Left colon (tissue), 2 donors: ENCODE measurements at places on chromosomes 3 and 15. TPM values are rescaled to one million over a fixed set of nuclear protein-coding genes. Genes with fewer than 3 reads are reported as not detected.
A peak's percentile ranks its signal among the peaks of the same experiment; 100 is the strongest.

Gene ATR
- 18.9 TPM for total RNA-seq

Gene SLC28A2
- total RNA-seq = 44.9 TPM

Gene TMEM212
- total RNA-seq = not detected

Gene GP9
- total RNA-seq = 0.55 TPM

Gene PRRT3
- total RNA-seq = 1.1 TPM

Gene GPD1L
- 91.1 TPM for total RNA-seq

- no peak for DNase-seq
Measured at GRCh38 chr3:47251689-47252088, 30.9 kb downstream of the KIF9 start.

- no peak for DNase-seq
Measured at GRCh38 chr3:52007291-52007690, 11.6 kb upstream of the RPL29 start.

DNA sequence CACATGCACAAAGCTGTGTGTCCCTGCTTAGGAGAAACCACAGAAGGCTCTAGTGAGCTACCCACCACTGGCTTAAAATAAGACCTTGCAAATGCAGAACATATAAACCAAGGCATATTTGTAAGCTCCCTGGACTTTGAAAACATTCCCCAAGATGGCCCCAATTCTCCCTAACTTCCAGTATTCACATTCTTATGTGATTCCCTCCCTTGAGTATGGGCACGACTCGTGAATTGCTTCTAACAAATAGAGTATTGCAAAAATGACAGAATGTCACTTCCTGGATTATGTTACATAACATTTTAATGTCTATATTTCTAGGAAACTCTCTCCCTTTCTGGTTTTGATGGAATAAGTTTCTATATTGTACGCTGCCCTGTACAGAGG is 131.8 kb upstream of the MCTP2 start:
- DNase-seq = no peak

DNA sequence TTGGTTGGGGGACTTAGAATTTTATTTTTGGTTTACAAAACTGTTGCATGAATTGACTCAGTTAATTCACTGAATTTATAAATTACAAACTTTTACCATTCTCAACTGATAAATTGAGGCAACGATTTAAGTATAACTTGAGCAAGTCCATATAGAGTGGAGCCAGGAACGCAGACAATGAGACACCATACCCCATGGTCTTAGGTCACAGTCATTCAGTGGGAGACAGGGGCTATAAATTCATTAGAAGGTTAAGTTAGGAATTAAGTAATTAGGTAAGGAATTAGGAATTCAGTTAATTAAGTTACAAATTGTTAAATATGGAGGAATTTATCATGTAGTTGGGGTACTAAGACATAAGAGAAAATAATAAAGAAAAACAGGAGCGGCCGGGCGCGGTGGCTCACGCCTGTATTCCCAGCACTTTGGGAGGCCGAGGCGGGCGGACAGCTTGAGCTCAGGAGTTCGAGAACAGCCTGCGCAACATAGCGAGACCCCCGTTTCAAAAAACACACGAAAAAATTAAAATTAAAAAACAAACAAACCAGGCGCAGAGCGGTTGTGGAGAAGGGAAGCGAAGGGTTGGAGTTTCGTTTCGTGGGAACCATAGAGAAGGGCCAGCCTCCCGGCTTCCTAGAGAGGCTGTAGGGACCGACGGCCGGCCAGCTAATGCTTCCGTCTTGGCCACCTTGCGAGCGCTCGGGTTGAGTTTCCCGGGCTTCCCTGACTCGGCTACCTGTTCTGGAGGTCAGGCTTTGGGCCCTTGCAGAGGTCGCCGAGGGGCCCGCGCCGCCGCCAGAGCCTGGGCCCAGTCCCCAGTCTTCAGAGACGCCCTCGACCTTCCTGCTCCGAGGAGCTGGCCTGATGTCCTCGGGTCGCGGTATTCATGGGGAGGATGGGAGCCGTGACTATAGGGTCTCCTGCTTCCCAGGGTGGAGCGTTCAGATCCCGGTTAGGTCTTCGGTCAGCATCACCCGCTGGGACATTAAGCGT is at the start of gene ZNF619:
ZNF619 (plus strand) TSS at position 645 of the 993 bp plus-strand sequence. CDS start 858 bp downstream, outside the sequence.
- peak; percentile 81 for DNase-seq

GRCh38 chr3:112637700-112638099 is 3.2 kb downstream of the CCDC80 start:
- peak; percentile 37 for DNase-seq

DNA sequence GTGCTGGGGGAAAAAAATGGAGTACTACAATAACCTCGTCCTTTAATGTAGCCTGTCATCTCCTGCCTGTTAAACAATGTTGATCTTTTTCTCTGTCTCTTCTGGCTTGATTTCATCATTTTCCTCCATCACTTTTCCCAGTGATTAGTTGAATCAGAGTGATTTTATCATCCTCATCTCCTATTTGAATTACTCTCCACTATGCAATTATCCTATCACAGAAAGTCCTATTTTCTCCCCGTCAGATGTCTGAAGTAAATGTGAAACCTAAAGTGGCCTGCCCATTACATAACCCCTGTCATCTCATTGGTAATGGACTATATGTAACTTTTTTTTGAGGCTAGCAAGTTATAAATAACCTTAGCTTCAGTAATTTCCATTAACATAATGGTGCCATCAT is 201.8 kb downstream of the CACNA2D3 start:
- no peak for DNase-seq

DNA sequence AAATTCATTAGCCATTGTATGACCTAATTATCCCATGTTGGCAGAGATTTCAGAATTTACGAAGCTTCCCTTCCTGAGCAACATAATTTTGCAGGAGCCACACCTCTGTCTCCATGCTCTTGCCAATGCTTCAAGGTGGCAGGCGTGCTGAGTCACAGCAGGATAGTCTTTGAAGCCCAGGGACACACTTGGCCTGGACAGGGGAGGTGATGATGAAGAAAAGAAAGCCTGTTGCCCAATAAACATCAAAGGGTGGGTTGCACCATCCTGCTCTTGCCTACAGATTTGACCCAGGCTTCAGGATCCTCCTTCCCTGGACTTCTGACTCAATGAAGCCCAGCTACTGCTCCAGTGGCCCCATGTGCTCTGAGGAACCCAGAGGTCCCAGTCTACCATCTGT is 117.1 kb downstream of the MINAR1 start:
- no peak for DNase-seq
